Naive thymus-derived CD4-positive, alpha-beta T cell (primary cell): ENCODE measurements at places on chromosomes 12 and 14. TPM values are rescaled to one million over a fixed set of nuclear protein-coding genes. Genes with fewer than 3 reads are reported as not detected.

The HSPA2 gene
- 0.21 TPM for polyA plus RNA-seq

The ITGB7 gene
- 191 TPM for polyA plus RNA-seq

The TGM1 gene
- polyA plus RNA-seq: not detected

- no peak for DNase-seq
Observed at GRCh38 chr12:89980236-89980635, 271.6 kb upstream of the ATP2B1 start.

DNA sequence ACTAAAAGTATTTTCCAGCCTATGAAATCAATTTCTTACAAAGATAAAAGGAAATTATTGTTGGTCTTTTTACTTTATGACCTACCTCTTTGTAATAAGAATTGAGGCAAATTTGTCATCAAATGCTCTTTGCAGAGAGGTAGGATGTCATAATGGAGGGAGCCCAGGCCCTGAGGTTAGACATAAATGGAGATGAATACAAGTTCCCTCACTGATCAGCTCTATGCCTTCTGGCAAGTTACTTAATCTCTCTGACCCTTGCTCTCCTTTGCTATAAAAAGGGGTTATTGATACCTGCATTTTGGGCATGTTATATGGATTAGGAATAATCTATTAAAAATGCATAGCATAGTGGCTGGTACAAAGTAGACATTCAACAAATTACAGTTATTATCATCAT is 146.9 kb upstream of the KRR1 start:
- no peak for DNase-seq

DNA sequence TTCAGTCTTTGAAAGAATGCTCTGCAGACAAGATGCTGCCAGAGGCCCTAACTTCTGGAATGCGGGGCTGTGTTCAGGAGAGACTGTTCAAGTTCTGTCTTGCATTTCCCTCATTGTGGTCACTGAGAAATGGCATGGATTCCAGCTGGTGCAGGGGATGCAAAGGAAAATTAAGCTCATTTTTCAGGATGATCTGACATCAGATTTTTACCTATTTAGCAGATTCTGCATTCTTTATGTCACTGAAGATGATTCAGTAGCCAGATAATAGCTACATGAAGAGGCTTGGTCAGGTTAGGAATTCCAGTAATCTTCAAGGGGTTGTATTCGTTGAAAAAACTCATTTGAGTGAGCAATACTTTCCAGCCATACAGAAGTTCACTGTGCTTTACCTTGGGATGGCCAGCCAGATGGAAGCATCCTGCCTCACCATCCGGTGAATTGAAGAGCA is 16.1 kb upstream of the MFAP5 start:
- no peak for DNase-seq

DNA sequence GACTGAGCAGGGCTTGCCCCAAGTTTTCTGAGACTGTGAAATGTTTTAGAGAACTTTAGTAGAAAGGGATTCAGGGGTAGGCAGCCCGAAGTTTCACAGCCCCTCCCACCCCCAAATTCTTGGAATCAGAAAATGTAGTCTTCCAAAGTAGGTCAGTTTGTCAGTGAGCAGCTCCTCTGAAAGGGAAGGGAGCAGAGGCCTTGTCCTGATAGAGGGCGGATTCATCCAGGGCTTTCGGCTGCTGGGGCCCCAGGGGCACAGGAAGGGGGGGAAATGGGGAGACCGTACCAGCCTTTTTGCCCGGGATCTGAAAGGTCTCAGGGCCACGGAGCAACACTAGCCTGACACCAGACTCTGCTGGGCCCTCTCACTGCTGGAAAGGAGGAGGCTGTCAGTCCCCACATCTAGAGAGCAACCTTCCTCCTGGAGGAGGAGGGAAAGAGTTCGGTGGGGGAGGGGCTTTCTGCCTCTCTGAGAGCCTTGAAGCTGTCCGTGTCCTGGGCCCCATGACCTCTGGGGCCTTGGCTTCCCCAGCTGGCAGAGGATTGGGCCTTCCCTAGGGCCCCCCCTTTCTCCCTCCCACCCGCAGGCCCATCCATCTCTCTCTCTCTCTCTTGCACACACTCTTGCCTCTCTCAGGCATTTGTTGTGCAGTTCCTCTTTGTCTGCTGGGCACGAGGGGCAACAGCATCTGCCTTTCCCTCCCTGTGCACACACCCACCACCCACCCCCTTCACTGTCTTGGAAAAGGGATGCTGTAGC is at the start of gene IKZF4:
TSS of gene IKZF4 (plus strand) at position 621 of the 762 bp plus-strand sequence. CDS start 451 bp downstream, outside the sequence.
- DNase-seq: no peak

GRCh38 chr14:105532735-105533141 is 6.4 kb downstream of the TMEM121 start:
- no peak for DNase-seq

DNA sequence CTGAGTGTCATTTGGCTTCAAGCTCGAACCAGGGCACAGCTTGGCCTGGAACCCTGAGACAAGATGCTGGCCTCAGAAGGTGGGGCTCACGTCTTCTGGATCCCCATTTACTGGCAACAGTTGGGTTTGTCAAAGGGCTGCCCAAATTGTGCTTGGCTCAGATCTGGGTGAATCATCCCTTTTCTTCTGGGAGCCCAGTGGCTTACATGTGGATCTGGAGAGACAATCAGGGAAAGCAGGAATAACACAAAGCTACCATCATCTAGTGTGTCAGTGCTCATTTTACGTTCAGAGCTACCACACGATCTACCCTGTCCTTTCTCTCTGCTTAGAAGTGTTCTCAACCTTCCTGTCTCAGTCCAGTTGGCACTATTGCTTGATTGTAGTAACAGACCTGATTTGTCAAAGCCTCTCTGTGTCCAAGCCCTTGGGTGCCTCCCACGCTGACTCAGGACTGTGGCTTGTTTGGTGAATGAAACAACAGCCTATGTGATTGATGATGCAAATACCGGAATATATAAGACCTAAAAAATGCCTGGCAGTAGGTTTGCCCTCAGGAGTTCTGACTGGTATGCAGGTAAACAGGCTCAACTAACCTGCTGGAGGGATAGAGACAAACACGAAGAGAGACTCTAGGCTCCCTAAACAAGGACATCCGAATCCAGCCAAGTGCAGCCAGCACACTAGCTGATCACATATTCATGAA is 974.3 kb downstream of the VRK1 start:
- DNase-seq: no peak

GRCh38 chr12:63930971-63931370 is 86.5 kb downstream of the SRGAP1 start:
- DNase-seq: no peak

DNA sequence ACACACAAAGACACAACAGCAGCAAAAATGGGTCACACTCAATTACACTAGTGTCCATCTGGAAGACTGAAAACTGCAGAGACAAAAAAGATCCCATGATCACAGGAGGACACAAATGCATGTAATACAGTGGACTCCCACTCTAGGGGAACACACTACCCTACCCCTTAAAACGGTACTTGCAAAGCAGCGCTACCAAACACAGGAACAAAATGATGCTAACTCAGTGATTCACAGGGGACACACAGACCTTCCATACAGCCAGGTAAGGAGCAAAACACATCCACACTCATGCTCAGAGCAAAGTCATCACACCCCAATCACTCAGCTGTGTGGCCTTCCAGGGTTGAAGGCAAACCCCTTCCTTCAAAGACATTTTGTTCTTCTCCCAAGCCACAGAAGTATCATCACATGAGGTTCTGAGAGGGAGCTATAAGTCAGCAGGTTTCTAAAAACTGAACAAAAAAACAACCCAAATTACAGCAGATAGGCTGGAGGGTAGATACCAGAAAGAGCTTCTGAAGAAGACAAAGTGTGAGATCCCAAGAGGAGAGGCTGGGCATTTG is 14.8 kb downstream of the SMUG1 start:
- no peak for DNase-seq

DNA sequence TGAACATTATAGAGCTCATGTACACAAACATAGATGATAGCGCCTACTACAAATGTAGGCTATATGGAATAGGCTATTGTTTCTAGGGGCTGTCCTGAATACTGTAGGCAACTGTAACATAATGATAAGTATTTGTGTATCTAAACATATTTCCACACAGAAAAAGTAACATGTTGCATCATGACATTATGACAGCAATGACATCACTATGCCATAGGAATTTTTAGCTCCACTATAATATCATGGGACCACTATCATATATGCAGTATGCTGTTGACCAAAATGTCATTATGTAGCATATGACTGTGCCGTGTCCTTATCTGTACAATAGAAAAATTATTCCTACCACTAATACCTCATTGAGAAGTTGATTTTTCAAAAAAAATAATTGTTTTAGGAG is 96.7 kb upstream of the SSTR1 start:
- no peak for DNase-seq
